GF-D8 (cell line): ENCODE measurements at places on chromosomes 2 and 18.
A peak's percentile ranks its signal among the peaks of the same experiment; 100 is the strongest.

DNA sequence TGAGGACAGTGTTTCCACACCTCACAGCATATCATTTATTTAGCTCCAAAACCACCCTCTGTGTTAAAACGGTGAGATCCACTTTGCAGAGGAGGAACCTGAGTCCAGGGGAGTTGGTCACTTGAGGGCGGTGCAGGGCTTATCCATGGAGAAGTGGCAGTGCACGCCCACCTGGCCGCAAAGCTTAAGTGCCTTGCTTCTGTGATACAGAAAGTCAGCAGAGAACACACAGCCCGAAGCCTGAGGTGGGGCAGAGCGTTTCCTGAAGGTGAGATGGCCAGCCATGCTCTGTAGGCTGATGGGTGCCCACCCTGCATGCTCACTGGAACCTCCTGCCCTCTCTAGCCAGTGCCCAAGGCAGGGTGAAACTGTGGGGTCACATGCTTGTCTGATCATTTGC lies 87.3 kb downstream of the SH3RF3 start:
- no peak for DNase-seq

DNA sequence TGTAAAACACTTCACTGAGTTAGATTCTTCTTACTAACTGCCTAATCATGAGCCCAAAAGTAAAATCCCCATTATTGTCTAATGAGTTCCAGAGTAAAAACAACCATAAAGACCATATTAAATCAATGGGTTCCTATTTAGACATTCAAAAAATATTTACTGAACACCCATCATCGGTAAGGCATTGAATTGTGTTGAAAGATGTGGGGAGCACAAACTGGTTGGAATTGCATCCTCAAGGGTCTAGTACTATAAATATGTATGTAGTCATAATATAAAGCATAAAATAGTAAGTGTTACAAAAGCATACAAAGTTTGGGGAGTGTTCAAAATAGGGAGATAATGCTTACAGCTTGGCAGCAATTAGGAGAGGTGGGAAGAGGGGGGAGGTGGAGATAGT lies 3.0 kb upstream of the MARCHF4 start:
- no peak for DNase-seq

DNA sequence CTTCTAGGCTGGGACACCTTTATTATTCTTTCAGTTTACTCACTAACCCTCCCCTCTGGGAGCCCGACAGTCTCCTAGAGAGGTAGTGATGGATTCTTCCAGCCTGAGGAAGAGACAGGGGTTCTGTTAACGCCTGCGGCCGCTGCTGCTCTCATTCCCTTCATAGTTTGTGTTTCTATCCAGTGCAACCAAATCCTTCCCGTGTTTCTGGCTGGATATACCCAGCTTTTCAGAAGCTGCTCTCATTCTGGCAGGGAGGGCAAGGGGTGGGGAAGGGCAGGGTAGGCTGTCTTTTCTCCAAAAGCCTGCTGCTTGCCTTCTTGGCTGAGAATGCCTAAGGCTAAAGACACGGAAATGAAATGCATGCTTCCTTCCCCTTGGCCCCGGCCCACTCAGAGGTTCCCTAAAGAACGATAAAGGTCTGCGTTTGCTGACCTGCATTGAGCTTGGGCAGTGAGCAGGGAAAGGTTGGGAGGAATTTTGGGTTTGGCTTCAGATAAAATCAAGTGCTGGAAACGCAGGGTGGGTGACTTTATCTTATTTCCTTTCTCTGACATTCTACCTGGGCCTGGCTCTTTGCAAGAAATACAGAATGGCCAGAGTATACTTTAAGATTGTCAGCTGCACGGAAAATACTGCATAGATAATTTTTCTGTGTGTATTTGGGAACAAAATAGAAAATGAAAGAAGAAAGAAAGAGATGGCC lies 390.9 kb downstream of the NBAS start:
- DNase-seq = no peak

DNA sequence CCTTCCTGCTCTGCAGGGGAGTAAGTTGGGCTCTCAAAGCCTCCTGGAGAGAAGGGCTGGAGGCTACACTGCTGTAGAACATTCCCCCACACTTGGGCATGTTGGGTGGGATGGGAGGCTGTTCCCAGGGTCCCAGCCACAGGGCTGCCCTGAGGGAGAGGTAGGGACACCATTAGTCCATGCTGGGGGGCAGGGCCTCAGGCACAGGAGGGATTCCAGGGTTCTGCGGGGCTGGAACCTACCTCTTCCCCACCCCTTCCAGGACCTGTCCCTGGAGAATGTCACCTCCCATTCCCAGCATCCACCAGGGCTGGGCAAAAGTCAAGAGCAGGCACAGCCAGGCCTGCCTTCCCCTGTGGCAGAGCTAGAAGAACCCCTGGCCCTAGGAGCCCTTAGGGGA lies 6.9 kb upstream of the ADRA2B start:
- no peak for DNase-seq

GRCh38 chr2:11175293-11175795 lies 20.1 kb downstream of the SLC66A3 start:
- DNase-seq = peak; percentile 66

DNA sequence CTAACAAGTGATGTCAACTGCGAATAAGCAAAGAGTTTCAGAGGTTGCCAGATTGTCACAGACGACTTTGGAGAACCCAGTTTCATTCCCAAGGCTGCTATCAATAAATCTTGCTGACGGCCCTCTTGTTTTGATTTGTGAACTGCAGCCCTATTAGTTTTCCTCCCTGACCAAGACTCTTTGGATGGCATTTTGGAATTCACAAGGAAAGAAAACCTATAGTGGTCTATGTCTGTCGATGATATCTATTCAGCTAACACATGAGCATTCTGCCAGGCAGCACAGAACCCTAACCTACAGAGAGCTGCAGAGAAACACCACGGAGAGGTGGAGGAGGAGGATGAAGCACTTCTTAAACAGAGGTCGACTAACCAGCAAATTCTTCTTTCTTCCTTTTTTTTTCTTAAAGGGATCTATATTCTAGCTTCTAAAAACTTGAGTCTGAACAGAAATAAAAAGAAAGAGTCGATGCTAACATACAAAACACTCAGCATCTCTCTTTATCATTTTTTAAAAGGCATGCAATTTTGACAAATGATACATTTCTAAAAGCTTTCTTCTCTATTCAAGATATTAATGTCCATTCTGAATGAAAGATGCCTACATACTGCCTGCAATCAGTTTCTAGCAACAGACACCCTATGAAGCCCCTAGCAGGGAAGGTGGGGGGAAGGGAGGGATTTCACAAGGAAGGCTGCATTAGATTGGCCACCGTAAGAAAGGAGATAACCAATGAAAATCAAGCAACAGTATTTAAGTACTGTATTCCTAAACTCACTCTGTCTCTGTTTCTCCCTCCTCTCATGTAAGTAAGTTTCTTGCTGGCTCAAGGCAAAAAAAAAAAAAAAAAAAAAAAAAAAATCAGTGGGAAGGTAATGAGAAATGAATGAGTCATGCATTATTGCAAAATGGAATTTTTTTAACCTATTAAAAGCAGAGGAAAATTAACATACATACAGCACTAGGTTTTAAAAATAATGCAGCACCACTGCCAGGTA lies 83.0 kb upstream of the CHRNA1 start:
- no peak for DNase-seq

- DNase-seq = no peak
Measured at GRCh38 chr2:42368817-42369531, 8.0 kb upstream of the COX7A2L start.

GRCh38 chr2:205650931-205651330 lies 31.4 kb upstream of the NRP2 start:
- no peak for DNase-seq

- DNase-seq = no peak
Measured at GRCh38 chr2:175035806-175036205, 30.6 kb upstream of the CHN1 start.

DNA sequence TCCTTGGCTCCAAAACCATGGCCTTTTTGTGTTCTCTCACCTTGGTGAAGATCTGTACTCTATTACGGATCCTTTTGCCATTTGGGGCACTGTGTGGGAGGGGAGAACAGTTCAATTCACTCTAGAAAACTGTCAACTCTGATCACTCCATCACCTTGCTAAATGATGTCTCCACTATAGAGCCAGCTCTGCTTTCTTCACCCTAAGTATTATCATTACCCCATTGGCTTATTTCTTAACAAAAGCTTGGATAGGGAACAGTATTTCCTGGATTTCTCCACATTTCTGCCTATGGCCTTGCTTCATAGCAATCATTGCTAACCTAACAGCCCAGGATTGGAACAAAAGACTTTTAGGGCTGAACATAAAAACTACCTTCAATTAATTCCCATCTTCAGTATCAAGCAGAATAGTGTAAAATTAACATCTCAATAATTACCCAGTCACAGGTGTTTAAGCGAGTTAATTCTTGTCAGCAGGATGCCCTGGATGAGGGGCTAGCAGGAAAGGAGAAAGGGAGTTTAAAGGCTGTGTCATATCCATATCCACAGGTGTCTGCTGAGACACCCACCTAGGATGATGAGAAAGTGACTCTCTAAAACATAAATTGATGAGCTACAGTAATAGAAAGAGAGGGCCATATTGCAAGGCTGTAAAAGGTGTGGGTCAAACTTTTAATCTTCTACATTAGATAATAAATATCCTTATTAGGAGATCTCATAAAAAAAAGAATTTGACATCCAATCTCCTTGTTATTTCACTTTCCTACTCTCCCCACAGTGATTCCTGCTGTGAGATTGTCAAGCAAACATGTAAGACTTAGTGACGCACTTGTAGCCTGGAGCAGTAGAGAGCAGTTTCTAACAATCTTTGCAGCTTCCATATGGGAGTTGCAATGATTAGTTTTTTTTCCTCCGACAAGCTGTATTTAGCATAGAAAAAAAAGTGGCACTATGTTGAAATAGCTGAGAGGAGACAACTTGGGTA lies 589.5 kb upstream of the NXPH2 start:
- DNase-seq = no peak

GRCh38 chr2:163682695-163683094 lies 53.1 kb downstream of the FIGN start:
- no peak for DNase-seq
